ENCODE measurements at places on chromosomes 4 and X.

DNA sequence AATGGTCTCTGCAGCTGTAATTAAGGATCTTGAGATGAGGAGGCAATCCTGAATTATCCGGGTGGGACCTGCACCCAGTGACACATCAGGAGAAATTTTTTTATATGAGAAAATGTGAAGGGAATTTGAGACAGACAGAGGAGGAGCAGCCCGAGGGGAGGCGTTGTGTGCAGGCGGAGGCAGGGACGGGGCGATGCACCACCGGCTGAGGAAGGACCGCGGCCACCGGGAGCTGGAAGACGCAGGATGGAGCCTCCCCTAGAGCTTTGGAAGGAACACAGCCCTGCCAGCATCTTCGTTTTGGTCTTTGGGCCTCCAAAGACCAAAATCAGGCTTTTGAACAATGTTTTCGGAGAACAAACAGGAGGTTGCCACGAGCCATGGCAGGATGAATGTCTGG, 85.0 kb upstream of the ADRA2C start:
- no peak for DNase-seq

DNA sequence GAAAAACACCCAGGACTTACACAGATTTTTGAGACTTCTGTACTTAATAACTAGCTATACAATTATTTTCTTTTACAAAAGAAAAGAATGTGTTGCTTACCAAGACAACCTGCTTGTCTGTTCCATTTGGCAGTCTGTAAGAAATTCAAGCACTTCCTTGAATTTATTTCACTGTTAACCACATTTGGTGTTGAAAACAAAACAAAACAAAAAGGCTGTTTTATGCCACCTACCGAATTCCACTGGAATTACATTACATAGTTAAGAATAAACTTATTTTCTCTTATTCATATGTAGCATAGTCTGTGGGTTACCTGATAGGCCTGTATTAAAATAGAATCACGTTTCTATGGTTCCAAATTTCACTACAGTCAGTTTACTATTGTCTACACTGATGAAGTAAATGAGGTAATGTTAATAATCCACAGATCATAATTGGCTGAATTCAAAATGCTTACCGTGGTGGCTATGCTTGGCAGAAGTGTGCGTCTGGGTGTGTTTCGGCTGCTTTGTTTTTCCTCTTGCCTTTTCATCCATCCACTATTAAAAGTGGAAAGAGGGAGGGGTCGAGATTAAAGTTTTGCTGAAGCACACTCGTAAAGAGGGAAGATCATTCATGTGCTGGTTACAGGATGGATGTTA, at the start of gene TLR1:
TLR1 (minus strand) TSS at position 138 of the 642 bp plus-strand sequence. CDS start 5,960 bp downstream, outside the sequence.
- no peak for DNase-seq

DNA sequence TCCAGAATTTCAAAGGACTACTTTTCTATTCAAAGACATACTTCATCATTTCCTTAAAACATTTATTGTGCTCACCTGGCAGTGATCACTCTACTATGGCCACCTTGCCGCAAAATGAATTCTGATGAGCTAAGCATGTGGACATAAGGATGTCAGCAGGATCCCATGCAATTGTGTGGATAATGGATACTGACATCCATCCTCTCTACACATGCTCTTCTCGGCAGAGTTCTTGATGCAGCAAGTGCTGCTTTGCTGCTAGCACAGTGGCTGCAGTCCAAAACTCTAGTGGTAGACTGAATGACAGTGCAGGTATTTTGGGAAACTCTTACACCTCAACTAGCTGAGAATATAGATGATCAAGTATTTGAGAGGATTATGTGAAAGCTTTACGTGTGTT, 168.0 kb downstream of the BANK1 start:
- no peak for DNase-seq

GRCh38 chr4:1080961-1081688, 32.2 kb downstream of the RNF212 start:
- DNase-seq: no peak

GRCh38 chrX:12002876-12003275, 135.4 kb upstream of the FRMPD4 start:
- no peak for DNase-seq

DNA sequence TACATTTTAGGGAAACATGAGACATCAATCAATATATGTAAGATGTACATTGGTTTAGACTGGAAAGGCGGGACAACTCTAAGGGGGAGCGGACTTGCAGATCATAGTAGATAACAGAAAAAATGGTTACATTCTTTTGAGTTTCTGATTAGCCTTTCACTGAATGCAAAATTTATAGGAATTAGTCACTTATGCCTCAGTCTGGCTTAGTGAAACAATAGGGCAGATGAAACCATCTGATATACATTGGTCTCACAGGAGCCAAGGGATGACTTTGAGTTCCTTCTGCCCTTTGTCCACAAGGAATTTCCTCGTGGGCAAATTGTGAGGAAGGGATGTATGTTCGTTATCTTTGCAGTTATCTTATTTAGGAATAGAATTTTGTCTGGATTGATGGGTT, 128.2 kb downstream of the ARSF start:
- DNase-seq: no peak

- DNase-seq: no peak
These were observed 121.8 kb downstream of the ARHGAP10 start for GRCh38 chr4:147853706-147854105.

DNA sequence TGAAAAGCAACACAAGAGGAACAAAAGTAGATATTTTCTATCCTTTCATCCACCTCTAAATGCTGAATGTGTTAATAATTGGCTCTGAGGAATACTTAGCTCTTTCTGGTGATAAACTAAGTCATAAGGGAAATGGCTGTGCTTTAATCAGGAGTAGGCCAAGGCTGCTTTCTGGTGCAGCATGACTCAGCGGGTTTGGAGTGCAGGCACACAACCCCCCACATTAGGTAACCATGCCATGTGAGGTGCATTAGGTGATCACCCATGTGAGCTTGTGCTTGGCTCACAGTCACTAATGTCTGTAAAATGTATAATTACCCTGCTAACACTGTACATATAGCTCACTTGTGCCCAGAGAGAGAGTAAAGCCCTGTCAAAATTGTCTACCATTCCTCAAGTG, 57.2 kb downstream of the USP38 start:
- DNase-seq: no peak

- no peak for DNase-seq
These were observed 13.0 kb upstream of the PDCL2 start for GRCh38 chr4:55604996-55605395.

DNA sequence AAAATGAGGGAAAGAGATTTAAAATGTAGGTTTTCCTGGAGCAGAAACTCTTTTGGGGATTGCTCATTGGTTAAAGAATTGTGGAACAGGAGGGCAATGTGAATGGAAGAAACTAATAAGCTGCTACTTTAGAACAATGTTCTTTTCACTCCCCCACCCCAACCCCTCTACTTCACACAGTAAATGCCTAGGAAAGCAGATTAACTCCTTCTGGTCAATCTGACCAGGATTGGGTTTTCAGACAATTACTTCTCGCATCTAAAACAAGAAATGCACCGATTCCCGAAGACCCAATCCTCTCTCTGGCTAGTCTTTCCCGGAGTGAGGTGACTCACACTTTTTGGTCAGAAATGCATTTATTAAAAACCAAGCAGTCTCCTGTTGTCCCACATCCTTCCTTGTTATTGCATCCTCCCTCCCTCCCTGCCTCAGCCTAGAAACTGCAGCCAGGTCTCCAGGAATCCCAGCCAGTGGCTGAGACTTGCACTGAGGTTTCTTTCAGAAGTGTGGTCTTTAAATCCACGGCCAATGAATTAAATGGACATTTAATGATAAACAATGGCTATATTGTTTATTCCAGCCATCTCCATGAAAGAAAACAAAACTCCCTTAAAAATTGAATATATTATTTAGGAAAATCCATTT, 21.4 kb downstream of the MFAP3L start:
- DNase-seq: no peak

- DNase-seq: no peak
These were observed 20.4 kb upstream of the SEPSECS start for GRCh38 chr4:25180524-25181131.

DNA sequence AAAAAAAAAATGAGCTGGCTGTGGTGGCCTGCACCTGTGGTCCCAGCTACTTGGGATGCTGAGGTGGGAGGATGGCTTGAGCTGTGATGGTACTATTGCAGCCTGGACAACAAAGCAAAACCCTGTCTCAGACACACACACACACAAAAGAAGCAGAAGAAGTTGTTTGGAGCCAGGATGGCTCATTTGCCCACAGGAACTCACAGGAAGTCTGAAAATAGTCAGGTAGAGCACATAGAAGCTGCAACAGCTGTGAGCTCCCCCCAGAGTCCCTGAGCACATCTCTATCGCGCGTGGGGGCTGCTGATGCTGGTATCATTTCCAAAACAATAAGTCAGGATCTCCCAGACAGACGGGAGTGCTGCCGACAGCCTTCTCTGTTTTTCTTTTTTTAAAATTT, 13.4 kb upstream of the DHRSX start:
- no peak for DNase-seq

DNA sequence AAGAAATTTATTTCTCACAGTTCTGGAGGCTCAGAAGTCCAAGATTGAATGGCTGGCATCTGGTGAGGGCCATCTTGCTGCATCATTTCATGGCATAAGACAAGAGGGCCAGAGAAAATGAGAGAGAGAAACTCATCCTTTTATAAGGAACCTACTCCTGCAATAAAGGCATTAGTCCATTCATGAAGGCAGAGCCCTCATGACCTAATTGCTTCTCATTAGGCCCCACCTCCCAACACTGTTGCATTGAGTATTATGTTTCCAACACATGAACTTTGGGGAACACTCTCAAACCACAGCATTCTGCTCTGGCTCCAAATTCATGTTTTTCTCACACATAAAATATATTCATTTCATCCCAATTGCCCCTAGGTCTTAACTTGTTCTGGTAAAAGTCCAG, 14.2 kb downstream of the RNF175 start:
- DNase-seq: no peak

GRCh38 chr4:82776925-82777542, 21.6 kb downstream of the SCD5 start:
- DNase-seq: no peak

GRCh38 chrX:110045421-110045820, 42.5 kb downstream of the TMEM164 start:
- DNase-seq: no peak

GRCh38 chr4:182862921-182863320, 54.3 kb downstream of the DCTD start:
- no peak for DNase-seq

DNA sequence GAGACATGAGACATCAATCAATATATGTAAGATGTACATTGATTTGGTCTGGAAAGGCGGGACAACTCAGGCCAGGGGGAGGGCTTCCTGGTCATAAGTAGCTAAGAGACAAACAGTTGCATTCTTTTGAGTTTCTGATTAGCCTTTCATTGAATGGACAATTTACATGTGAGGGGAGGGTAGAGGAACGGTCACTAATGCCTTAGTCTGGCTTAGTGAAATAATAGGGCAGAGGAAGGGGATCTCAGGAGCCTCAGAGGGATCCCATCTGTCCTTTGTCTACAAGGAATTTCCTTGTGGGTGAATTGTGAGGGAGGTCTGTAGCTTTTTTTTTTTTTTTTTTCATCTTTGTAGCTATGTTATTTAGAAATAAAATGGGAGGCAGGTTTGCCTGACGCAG, 88.3 kb downstream of the GK start:
- no peak for DNase-seq

DNA sequence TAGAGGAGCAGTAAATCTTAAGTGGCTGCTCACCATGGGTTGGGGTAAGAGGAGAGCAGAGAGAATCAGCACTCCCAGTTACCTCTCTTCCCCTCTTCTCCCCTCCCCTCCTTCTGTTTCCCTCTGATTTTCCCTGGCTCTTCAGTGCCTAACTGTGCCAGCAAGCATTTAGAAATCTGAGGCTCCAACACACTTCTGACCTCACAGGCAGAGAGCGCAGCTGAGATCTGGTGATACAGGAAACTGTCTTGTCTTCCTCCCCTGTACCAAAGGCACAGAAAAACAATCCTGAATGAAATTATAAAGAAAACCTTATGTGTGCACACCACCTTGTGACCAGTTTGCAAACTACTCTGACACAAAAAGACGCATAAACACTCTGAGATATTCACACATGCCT, 82.4 kb upstream of the SMIM10 start:
- DNase-seq: no peak
